T-helper 9 cell (primary cell): ENCODE measurements at places on chromosomes 13 and 19.

DNA sequence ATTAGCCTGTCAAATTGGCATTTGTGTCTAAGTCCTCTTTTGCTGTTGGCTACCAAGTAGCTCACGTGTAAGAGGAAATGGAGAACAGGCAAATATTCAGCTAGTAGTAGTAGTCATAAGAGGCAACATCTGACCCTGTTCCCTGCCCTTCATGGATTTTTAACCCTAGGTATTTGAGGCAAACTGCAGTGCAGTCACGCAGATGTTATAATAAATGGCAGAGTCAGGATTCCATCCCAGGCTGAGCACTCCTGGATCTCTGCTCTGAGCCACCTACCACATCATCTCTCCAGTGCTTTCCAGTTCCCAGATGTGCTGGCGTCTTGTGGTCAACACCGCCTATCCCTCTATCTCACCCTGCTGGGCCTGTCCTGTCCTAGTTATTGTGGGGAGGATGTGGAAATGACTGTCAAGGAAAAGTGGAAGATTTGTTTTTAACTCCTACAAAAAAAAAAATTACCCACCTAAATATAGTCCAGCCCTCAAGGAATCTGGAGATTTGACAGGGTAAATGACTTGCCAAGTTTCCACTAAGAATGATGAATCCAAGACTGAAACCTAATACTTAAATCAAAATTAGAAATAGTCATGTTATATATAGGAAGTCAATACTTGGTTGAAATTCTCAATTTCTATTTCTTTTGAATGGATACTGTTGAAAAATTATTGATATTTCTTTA is 322.9 kb downstream of the GPC6 start:
- no peak for DNase-seq

GRCh38 chr13:41506312-41506711 is 49.0 kb downstream of the RGCC start:
- DNase-seq: no peak

GRCh38 chr13:43244481-43244880 is 221.1 kb downstream of the DNAJC15 start:
- DNase-seq: no peak

GRCh38 chr19:48683349-48683748 is 10.5 kb upstream of the NTN5 start:
- no peak for DNase-seq

- DNase-seq: no peak
Measured at GRCh38 chr13:89468081-89468480, 1796.9 kb downstream of the SLITRK5 start.

DNA sequence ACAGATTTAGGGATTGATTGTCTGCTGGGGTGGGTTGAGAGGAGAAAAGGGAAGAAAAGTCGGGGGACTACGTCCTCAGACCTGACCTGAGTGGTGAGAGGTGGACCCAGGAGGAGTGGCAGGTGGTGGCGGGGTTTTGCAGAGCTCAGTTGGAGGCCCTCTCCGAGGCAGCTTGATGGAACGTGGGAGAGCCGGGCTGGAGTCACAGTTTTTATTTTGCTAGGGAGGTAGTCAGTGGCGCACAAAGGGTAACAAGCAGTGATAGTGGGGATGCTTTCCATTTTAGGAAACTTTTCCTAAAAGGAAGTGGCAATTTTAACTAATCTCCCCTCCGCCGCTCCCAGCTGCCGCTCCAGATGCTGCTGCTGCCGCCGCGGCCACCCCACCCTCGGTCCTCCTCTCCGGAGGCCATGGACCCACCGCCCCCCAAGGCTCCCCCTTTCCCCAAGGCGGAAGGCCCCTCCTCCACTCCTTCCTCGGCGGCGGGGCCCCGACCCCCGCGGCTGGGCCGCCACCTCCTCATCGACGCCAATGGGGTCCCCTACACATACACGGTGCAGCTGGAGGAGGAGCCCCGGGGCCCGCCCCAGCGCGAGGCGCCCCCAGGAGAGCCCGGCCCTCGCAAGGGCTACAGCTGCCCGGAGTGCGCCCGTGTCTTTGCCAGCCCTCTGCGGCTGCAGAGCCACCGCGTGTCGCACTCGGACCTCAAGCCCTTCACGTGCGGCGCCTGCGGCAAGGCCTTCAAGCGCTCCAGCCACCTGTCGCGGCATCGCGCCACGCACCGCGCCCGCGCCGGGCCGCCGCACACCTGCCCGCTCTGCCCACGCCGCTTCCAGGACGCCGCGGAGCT is 1.1 kb upstream of the ZNF581 start:
- no peak for DNase-seq

DNA sequence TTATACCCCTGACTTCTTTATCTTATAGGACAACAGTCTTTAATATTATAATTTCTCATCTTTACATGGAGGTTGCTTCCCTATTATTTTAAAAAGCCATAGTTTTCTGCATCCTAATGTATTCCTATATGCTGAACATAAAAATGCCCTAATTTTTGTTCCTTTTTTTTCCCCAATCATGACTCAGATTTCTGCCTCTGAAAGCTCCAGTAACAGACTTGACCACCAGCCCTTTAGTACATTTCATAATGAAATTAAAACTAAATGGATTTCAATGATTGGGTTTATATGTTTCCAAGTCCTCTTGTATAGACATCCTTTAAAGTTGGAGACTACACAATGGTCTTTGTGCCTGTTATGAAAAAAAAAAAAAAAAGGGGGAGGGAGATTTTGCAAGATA is 712.5 kb downstream of the DIAPH3 start:
- DNase-seq: no peak

- no peak for DNase-seq
Measured at GRCh38 chr13:111791131-111791530, 275.8 kb upstream of the SOX1 start.

DNA sequence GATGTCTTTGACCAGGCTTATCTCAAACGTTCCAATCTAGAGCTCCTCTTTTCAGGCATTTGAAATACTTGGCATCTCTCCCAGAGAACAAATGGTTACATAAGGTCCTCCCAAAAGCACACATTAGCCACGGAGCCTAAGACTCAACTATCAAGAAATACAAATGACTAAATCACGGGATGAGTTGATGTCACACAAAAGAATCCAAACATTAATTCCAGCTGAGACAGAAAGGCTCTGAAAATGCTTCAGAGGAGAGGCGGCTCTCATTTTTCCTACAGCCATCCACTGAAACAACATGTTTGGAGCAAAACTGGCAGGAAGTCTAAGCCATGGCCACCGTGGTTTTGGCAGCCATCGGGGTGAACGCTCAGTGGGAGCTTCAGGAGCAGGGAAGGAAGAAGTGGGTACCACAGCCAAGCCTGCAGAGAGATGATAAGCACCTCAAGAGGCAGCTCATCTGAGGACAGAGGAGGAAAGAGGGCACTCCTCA is 122.5 kb downstream of the STK24 start:
- no peak for DNase-seq

- DNase-seq: no peak
Measured at GRCh38 chr13:110308656-110309359, 1.7 kb downstream of the COL4A2 start.

- peak; percentile 55 for DNase-seq
Measured at GRCh38 chr19:14113762-14114414, 3.7 kb downstream of the PRKACA start.

- DNase-seq: no peak
Measured at GRCh38 chr13:75938811-75939560, 302.9 kb downstream of the LMO7 start.

GRCh38 chr19:14480700-14481079 is 5.5 kb upstream of the PTGER1 start:
- DNase-seq: no peak

DNA sequence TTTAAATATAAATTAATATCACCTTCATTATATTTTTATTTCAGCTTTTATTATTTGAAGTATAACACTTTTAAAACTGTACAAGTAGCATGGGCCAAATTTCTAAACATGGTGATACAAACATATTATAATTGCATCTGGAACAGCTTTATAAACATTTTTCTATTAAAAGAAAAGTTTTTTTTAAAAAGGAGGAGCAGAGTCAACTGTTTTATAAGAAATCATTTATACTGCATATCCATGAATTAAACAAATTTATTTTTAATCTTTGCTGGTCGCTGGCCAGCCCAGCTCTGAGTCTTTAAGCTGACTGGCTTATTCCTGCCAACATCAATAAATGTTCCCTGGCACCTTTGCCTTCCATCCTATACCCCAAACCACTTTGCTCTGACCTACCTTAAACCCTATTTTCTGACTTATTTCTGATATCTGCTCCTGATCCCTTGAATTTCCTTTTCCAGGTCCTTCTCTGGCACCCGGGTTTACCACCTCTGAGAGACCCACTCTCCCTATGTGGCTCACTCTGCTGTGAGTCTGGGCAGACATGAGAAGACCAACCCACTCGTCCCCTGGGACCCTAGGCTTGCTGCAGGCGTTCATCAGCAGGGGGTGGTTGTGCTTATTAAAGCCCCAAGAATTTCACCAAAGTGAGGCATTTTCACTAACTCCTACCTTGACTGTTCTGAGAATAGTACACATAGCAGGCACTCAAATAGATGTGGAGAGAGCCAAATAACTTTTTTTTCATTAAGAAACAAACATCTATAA is 220.3 kb downstream of the KLF12 start:
- DNase-seq: no peak

DNA sequence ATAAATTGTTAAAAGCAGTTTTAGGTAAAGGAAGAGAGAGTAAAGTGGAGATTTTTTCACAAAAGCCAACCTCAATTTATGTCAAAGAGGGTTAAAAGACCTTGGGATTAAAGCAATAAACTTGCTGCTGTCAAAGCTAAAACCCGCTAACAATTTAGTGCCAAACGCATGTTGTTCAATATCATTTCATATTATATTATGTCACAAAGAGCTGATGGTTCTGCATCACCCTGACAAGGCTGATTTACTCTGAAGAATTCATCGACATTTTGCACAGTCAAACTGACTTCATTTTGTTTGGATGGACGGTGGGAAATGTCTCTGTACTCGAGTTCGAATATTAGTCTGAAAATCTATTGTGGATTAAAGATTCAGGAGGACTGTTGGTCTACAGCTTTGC is 315.8 kb upstream of the TSHZ3 start:
- DNase-seq: no peak

- DNase-seq: peak; percentile 82
Measured at GRCh38 chr13:100588331-100589177, at the start of gene GGACT. TSS of gene GGACT (minus strand) at chr13:100588789. CDS start at chr13:100532591, 56,198 bp downstream.

DNA sequence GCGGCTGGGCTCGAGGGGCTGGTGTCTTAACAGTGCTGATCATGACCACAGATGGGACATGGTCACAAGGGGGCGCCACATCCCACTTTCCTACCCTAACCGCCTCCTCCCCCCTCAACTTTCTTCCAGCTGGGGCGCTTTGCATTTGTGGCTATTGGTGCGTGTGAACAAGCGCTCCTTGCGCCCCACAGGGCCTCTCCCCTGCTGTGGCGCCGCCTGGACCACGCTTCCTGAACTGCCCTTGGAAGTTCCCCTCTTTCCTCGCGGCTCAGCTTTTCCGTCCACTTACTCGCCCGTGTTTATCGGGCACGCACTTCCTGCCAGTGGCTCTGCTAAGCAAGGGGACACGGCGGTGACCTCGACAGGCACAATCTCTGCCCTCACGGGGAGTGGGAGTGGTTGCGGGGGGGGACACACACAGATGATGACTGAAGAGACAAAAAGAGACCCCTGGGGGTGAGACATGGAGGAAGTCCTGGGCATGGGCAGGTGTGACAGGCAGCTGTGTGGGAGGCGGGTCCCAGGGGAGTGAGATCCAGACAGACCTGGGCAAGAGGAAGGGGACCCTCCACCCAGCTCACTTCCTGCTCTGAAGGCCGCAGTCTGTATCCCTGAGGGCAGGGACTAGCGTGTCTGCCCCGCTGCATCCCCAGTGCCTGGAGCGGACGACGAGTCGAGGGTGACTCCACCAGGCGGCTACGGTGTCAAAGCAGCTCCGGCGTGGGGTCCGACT is 40.3 kb downstream of the ZNF787 start:
- peak; percentile 63 for DNase-seq

DNA sequence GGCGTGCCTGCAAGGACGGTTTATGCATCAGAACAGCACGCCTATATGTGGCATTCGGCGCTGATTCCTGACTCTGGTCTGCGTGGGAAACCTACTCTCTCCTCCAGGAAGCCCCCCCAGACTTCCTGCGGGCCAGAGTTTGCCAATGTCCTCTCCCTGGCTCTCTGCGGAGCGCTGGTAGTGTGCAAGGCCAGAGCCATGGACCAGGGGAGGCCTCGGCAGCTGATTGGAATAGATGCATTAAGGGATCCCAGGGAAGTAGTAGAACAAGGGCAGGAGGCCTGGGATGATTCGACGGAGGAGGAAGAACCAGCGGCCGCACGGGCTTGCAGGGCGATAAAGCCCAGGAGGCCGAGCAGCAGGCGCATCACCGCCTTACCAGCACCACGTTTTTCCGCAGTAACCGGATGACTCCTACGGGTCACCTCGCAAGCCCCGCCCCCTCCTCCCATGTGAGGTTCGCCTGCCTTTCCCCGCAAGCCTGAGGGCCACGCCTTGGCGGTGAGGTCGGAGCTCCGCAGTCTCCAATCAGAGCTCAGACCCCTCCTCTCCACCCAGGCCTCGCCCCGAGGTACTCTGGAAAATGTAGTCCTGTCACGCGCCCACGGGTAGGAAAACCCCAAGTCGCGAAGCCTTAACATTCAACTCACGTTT is 5.0 kb downstream of the CLEC11A start:
- no peak for DNase-seq

DNA sequence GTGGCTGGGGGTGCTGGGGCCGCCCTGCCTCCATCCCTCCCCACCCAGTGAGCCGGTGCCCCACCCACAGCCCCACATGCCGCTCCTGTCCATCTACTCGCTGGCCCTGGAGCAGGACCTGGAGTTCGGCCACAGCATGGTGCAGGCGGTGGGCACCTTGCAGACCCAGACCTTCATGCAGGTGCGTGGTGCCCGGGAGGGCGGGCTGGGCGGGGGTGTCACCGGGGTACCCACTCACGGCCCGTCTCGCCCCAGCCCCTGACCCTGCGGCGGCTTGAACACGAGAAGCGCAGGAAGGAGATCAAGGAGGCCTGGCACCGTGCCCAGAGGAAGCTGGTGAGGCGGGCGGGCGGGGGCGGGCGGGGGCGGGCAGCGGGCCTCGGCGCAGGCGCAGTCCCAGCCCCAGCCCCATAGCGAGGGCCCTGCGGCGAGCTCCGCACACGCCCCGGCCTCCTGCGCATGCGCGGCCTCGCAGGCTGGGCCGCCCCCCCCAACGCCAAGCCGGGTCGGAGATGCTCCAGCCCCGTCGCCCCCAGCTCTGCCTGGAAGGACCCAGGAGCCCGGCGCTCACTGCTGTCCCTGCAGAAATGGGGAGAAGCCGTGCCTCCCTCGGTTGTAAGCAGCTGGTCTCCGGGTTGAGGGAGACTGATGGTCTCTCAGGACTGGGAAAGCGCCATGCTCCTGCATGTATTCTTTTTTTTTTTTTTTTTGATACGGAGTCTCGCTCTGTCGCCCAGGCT is 7.7 kb downstream of the ARHGAP45 start:
- DNase-seq: peak; percentile 99

- no peak for DNase-seq
Measured at GRCh38 chr19:391726-392374, 17.1 kb downstream of the C2CD4C start.

- peak; percentile 26 for DNase-seq
Measured at GRCh38 chr19:38095411-38096308, 128.4 kb downstream of the DPF1 start.

- peak; percentile 57 for DNase-seq
Measured at GRCh38 chr19:10112037-10112761, 706 bp downstream of the P2RY11 start.
